ENCODE measurements at places on chromosomes 11 and 22.

DNA sequence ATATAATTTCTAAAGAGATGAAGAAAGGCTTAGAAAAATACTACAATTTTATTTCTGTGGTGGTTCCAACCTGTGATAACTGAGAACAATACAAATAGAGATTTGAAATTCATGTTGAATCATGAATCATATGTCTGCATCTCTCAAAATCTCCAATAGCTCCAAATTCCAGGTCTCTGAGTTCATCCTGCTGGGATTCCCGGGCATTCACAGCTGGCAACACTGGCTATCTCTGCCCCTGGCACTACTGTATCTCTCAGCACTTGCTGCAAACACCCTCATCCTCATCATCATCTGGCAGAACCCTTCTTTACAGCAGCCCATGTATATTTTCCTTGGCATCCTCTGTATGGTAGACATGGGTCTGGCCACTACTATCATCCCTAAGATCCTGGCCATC lies at the start of gene OR56B1:
Gene OR56B1, plus strand, starts transcription at position 53 of the 400 bp plus-strand sequence. Its CDS starts 69 bp downstream, at position 122.
- DNase-seq, result no peak

DNA sequence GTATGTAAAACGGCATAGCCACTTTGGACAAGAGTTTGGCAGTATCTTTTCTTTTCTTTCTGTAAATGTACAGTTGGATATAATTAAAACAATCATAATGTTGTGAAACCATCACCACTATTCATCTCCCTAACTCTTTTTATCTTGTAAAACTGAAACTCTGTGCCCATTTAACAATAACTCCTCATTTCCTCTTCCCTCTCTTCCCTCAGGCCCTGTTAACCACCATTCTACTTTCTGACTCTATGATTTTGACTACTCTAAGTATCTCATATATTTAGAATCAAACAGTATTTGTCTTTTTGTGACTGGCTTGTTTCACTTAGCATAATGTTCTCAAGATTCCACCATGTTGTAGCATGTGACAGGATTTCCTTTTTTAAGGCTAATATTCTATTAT lies 10.2 kb downstream of the SCUBE2 start:
- no peak for DNase-seq

DNA sequence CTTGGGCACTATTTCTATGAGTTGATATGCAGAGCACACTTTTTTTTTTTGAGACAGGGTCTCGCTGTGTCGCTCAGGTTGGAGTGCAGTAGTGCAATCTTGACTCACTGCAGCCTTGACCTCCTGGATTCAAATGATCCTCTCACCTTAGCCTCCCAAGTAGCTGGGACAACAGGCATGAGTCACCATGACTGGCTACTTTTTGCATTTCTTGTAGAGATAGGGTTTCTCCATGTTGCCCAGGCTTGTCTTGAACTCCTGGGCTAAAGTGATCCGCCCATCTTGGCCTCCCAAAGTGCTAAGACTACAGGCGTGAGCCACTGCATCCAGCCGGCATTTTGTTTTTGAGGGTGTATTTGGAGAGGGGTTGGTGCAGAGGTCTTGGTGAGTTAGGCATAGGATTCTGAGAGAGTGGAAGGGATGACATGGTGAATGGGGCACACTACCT lies 29.9 kb upstream of the MTCH2 start:
- DNase-seq, result no peak

- DNase-seq, result no peak
Observed at GRCh38 chr22:41446057-41446501, 522 bp downstream of the TOB2 start.

- no peak for DNase-seq
Observed at GRCh38 chr22:43039800-43040199, 24.9 kb upstream of the PACSIN2 start.
